WERI-Rb-1 (cell line): ENCODE measurements at places on chromosomes 16 and 17.
A peak's percentile ranks its signal among the peaks of the same experiment; 100 is the strongest.

DNA sequence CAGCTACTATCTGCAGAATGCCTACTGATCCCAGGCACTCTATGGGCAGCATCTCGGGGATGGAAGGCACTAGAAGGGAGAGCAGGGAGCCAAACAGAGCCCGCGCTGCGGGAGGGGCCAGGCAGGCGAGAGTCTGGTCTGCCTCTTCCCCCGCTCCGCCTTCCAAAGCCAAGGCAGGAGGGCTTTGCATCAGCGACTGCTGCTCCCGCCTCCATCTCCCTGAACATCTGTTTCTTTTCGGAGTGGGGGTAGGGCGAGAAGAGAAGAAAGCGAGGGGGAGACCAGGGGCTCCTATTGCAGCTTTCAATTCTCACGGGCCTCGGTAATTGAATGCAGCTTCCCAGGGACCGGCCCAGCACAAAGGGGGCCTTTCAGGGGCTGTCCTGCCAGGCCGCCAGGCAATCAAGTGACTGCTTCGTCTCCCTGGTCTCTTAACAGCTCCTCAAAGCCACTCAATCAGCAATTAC lies 31.4 kb upstream of the CDC42EP4 start:
- peak; percentile 96 for DNase-seq

GRCh38 chr17:77602883-77603640 lies 355.4 kb upstream of the TNRC6C start:
- peak; percentile 89 for DNase-seq

DNA sequence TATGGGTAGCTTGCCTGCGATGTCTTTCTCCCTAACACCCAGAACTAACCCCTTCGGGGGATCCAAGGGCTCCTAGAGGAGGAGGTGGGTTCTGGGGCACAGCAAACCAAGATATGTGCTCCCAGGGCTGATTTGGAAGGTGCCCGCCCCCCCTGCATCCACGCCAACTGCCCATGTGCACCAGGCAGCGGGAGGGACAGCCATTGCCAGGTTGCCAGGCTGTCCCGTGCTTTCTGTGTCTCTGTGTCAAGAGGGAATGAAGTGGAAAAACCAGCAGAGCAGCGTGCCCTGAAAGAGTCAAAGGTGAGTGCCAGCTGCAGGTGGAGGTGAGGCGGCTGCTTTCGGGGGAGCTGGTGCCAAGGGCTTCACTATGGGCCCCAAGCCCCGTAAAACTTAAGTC lies 6.4 kb downstream of the TEKT5 start:
- DNase-seq, result no peak

- no peak for DNase-seq
These were observed 80.6 kb downstream of the IRF8 start for GRCh38 chr16:85979605-85980004.

DNA sequence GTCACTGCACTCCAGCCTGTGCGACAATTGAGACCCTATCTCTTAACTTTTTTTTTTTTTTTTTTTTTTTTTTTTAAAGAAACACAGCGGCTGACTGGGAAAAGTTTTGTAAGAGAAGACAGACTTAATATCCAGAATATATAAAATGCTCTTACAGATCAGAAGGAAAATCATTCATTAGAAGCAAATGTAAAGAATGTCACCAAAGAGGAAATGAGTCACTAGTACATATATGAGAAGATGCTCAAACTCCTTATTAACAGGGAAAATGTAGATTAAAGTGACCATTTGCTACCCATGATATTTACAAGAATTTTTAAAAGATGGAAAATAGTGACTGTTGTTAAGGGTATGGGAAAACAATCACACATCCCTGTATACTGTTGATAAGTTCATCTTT lies 48.9 kb downstream of the RABEP1 start:
- DNase-seq, result no peak

GRCh38 chr17:62703261-62703775 lies 75.8 kb downstream of the MRC2 start:
- DNase-seq, result no peak

DNA sequence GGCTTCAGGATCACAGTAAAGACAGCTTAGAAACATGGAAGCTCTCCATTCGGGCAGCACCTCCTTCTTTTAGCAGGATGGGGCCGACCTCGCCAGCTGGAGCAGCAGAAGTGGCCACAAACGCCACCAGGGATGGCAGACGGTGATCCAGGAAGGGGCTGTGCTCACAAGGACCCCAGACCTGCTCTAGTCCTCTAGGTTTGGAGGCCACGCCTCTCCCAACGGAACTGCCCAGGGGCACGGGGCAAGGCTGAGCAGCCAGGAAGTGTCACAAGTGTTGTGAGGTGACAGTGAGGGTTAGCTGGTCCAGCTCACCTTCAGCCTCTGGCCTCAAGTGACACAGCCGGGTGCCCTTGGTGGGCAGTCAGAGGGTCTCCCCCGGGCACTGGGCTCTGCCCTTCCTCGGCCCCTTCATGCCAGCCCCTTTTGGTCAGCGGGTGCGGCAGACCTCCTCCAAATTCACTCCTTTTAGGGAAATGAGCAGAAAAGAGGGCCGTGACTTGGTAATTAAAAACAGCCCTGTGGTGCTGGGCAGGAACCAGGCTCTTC lies 20.4 kb downstream of the CEP295NL start:
- DNase-seq, result peak; percentile 54

GRCh38 chr16:50272111-50272571 lies 5.8 kb downstream of the ADCY7 start:
- no peak for DNase-seq

DNA sequence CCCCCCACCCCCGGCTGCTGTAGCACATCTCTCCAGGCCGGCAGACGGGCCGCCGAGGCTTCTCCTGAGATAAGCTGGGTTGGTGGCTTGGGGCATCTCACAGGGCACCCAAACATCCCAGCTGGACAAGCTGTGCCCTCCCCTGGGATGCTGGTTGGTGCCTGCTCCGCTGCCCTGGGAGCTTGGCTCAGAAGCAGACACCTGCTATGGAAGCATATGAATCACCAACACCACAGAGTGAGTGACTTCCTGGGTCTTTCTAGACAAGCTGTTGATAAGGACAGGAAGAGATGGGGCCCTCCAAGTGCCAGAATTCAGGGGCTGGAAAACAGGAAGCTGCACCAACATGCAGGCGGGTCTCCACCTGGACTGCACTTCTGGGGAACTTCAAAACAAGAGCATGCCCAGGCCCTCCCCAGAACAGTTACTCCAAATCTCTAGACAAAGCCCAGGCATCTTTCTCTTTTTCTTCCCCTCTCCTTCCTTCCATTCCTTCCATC lies 13.7 kb downstream of the C16orf95 start:
- DNase-seq, result no peak

DNA sequence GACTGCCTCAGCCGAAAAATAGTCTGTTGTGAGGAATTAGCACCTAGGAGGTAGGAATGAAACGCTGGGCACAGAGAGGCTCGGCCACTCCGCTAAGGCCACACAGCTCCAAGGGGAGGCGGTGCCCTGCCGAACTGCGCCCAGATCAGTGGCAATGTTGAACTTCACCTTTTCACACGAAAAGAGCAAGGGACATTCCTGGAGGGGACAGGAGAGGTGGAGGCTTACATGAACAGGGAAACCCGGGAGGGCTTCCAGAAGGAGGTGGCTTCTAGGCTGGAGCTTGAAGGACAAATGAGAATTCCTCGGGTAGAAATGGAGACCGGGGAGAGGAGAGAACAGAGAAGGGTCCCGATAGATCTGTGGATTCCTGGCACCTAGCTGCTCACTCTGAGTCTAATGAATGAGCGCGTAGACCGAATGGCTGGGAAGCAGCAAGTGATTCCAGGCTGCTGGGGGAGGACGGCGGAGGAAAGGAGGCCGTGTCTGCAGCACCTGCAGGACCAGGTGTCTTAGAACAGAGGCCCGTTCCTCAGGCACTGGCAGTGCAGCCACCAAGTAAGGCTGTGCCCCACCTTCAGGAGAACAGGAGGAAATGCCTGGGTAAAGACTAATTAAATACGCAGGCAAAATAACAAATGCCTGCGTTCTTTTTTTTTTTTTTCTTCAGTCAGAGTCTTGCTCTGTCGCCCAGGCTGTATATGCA lies 722 bp upstream of the SLC38A10 start:
- DNase-seq, result peak; percentile 62

DNA sequence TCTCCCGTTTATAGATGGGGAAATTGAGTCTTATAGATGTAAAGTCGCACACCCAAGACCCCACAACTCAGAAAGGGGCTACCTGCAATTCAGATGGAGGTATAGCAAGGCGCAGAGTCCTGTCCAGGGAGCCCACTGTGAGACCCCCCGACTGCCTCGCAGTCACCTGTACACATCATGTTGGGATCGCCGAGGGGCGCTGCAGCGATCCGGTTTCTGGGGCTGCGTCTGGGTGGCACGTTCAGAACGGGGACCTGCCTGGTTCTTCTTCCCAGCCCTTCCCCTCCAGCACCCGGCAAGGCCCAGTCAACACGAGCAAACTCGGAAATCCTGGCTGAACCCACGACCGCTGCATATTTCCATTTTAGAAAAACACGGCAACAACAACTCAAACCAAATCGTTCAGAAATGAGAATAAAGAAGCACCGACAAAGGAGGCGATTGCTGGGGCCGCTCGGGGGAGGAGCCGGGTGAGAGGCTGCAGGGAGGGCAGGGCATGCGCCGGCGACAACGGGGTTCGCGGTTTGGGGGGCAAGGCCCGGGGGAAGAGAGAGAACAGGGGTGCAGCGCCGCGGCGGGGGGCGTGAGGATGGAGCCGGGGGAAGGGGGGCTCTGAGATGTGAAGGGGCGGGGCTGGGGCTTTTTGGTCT lies 643 bp downstream of the HSDL1 start:
- DNase-seq, result peak; percentile 14

- DNase-seq, result no peak
These were observed 311.1 kb upstream of the MAF start for GRCh38 chr16:79911660-79912059.

DNA sequence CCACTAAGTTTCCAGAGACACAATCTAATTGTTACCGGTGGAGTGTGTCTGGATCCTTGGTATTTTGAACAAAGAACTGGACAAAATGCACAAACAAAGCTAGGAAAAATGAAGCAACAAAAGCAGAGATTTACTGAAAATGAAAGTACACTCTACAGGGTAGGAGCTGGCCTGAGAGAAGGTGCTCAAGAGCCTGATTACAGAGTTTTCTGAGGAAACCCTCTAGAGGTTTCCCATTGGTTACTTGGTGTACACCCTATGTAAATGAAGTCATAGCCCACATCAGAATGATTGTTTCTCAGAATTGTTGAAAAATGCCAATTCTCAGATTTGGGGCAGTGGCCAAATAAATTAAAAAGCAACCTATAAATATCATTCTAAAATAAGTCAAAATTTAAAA lies 436.4 kb downstream of the KCNJ18 start:
- DNase-seq, result no peak

DNA sequence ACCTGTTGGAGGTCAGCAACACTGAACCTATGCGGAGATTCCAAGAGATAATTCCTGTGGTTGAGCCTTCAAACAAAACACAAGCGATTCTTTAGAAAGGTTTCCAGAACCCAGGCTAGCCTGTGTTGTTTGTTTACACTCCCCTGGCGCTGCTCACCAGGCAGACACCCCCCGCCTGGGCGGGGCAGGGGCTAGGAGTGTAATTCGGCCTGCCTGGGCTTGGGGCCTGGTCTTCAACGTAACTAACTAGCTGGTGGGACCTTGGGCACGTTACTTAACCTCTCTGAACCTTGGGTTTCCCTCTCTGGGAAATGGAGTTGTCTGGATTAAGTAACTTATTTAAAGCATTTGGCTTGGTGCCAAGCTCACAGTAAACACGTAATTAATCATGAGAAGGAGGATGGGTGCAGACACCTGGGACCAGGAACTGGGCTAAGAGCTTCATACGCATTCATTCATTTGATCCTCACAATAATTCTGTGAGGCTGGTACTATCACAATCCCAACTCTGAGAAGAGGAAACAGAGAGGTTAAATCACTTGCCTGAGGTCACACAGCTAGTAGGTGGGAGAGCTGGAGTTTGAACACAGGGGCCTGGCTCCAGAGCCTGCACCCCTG lies 7.6 kb upstream of the ARHGAP27 start:
- no peak for DNase-seq

DNA sequence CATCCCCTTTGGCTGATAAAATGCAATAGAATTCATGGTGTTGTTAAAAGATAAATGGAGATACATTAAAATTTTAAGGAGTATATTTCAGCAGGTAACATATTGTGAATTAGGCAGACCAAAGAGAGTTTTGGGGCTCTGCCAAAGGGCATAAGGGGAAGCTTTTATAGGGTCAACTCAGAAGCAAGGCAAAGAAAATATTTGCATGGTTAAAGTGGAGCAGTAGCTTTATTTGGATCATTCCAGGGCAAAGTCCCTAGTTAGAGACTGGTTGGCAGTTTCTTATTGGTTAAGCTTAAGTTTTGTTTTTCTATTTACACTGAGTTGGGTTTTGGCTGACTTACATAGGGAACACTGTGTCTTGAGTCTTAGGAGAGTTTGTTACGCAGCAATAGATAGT lies 75.1 kb upstream of the CA10 start:
- DNase-seq, result no peak

DNA sequence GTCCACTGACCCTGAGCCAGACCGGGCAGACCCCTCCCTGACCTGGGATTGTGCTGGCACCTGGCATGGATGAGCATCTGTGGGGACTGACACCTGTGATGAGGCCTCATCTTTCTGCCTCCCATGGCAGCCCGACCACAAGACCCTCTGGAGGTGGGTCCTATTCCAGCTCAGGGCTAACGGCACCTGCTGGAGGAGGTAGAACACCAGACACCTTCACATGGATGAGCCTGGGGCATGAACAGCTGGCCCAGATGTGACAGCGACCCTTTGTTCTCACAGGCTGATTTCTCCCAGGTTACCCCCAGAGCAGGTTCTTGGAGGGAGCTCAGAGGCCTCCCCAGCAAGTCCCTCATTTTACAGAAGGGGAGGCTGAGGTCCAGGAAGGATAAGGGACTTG lies 46.4 kb upstream of the PIK3R6 start:
- DNase-seq, result no peak

GRCh38 chr16:31480851-31481536 lies 1.9 kb upstream of the SLC5A2 start:
- no peak for DNase-seq

DNA sequence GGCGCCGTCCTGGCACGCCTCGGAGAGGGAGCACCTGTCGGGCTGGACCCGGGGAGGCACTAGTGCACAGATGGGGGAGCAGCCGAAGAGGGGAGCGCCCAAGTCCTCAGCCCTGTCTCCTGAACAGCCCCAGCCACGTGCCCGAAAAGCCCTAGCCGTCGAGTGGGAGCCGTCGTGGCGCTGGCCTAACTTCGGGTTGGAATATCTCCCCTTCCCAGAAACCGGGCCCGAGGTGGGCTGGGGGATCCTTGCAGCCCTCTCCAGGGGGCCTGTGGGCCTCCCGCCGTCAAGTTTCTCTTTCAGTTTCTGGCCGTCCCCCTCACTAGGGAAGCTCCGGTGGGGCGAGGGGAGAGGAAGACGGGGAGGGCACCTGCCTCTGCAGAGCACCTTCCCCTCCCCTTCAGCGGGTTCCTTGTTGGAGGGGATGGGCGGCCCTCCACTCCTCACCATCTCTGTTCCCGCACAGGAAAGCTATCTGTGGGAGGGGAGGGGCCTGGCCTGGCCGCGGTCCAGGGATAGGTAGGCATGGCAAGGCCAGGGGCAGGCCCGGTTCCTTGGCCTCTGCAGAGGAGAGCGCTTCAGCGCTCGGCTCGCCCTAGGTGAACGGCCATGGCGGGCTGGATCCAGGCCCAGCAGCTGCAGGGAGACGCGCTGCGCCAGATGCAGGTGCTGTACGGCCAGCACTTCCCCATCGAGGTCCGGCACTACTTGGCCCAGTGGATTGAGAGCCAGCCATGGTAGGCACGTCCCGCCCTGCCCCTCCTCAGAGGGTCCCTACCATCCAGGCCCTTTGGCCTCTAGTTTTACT lies 709 bp downstream of the STAT5A start:
- DNase-seq, result peak; percentile 7

GRCh38 chr17:19248151-19248927 lies 11.2 kb downstream of the EPN2 start:
- no peak for DNase-seq
